ENCODE measurements at places on chromosomes 5 and 9.

GRCh38 chr9:5205071-5205470 is 19.6 kb upstream of the INSL6 start:
- no peak for ATAC-seq

GRCh38 chr5:69271376-69271775 is 36.7 kb downstream of the CDK7 start:
- ATAC-seq: peak; percentile 73

DNA sequence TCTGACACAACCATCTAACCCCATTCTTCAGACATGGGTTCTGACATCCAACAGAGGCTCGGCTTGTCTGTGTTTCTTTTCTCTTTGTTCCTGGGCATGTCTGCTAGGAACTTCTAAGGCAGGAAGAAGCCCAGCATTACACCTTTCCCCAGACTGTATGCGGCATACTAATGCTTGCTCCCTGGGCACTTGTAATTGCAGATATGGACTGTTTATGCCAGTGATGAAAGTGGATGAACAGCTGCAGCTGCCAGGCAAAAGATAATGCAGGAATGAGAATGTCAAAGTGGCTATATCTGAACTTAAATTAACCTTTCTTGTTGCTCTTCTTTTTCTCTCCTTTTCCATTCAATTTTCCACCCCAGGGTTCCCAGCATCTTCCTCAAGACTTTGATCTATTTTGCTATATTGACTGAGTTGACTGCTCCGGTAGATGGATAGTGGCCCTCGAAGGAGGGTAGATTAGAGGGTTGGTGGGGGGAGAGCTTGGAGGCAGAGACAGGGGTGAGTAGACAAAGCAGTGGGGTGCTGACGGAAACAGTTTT is 344.4 kb downstream of the MAN2A1 start:
- ATAC-seq: no peak

GRCh38 chr5:112367400-112367799 is 51.7 kb downstream of the EPB41L4A start:
- ATAC-seq: no peak

DNA sequence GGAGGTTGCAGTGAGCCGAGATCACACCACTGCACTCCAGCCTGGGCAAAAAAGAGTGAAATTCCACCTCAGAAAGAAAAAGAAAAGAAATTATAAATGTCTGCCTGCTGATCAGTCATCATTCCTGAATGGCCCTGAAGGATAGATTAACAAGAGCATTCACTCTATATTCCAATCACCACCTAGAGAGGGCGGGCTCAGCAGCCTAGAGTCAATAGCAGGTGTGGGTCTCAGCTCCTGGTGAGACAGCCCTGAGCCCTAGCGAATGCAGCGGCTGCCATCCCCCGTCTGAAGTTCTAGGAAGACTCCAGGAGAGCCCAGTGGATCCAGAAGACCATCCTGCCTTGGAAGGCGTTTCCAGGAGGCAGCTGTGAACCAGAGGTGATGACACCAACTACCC is 12.0 kb downstream of the FBP1 start:
- ATAC-seq: no peak

Data from motor neuron (in vitro differentiated cells).